Colonic mucosa (tissue), 4 donors: ENCODE measurements at places on chromosomes 3 and 15. TPM values are rescaled to one million over a fixed set of nuclear protein-coding genes. Genes with fewer than 3 reads are reported as not detected.

DNA sequence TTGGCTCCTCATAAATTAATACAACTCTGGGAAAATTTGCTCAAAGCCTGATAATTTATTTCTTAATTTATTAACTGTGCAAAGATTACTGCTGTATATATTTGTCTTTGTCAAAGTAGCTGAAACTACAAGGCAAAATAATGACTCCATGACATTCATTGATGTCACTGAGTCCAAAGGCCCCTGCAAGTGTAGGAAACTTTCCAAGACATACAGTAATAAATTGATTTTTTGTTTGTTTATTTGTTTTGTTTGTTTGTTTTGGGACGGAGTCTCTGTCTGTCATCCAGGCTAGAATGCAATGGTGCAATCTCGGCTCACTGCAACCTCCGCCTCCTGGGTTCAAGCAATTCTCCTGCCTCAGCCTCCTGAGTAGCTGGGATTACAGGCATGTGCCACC lies 96.8 kb upstream of the LPP start:
- no peak for DNase-seq

GRCh38 chr15:99508311-99508645 lies 57.5 kb upstream of the MEF2A start:
- DNase-seq = no peak

GRCh38 chr3:39103324-39103693 lies 4.1 kb downstream of the GORASP1 start:
- no peak for DNase-seq

DNA sequence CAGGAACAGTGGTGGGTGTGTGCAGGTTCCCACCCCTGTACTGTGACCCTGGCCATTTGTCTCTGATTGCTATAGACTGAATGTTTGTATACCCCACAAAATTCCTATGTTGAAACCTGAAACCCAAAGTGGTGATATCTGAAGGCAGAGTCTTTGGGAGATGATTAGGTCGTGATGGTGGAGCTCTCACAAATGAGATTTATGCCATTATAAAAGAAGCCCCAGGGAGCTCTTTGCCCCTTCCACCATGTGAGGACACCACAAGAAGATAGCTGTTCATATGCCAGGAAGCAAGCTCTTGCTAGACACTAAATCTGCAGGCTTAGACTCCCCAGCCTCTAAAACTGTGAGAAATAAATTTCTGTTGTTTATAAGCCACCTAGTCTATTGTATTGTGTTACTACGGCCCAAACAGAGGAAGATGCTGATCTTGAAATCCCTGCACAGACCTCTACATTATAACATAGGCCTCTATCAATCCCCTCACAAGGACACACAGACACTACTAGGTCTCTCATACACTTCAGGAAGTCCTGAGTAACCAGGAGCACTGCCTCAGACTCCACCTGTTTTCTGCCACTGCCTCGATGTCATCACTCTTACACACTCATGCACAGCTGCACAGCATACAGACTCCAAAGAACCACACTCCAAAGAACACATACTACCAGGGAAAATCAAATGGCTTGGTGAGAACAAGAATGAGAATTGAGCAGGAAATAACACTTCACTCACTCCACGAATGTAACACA lies 14.7 kb downstream of the IGSF11 start:
- no peak for DNase-seq

GRCh38 chr3:97736928-97737327 lies 27.6 kb upstream of the ARL6 start:
- DNase-seq = no peak

DNA sequence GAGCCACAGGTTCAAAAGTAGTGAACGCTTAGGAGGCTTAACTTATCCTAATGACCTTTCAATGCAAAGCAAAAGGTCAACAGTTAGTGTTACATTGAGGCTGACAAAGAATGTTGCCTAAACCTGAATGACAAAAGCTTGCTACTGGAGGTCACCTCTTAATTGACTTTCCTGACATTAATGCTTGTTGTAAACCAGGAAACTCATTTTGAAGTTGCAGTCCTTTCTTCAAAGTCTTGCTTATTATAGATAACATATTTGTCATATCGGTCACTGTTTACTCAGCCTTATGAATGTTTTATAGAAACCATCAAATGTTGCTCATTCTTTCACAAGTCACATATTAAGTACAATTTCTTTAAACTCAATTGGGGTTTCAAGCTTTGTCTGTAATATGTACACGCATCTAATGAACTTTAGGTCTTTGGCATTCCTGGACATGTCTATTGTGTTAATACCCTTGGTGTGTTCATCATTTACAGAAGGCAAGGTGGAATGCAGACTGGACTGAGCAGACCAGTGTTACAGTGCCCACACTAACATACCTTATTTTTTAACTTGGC lies 488.2 kb upstream of the NECTIN3 start:
- no peak for DNase-seq

GRCh38 chr15:80677041-80677440 lies 18.1 kb upstream of the ABHD17C start:
- no peak for DNase-seq

DNA sequence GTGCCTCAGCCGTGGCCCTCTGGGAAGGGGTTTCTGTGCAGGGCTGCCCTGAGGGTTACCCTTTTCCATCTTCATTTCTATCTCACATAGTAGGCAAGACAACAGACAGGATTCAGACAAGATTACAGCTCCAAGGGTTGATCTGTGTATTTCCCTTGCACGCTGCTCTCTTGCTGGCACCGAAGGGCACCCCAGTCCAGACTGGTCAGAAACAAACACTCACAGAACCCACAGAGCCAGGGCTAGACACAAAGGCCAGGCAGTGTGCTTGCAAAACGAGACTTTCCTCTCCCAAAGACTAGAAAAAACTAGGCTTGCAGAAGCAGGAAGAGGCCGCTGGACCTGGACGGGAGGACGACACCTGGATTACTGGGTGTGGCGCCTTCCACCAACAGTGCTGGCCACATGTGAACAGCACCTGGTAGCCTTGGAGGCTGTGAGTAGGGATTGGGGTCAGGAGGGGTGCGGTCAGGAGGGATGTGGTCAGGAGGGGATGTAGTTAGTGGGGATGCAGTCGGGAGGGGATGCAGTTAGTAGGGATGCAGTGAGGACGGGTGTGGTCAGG lies 96.8 kb downstream of the BDH1 start:
- peak; percentile 66 for DNase-seq

ADPRH gene
- 3.3 TPM for total RNA-seq

DLL4 gene
- total RNA-seq = 18.5 TPM

DCLK3 gene
- total RNA-seq = 0.11 TPM
